ENCODE measurements at places on chromosomes 6 and 20.

DNA sequence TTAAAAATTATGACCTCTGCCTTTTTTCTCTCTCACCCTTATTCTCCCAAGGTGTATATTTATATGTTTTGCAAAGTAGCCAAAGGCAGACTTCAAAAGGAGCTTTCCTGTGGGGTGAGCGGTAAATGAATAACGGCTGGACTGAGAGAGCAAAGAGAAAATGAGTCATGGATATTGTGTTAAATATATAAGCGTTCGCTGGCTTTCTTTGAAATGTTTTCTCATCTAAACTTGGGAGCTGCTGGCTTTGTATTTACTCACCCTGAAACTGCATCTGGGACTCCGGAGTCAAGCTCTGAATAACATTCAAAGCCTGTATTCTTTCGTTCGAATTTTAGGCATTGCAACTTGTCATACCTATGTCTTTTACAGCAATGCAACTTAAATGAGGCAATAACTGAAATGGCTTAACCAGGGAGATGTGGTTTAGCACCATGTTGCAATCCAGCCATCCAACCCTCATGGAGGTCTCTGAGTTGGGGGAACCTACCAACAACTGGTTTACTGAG, 32.0 kb downstream of the ATXN1 start:
- no peak for DNase-seq

DNA sequence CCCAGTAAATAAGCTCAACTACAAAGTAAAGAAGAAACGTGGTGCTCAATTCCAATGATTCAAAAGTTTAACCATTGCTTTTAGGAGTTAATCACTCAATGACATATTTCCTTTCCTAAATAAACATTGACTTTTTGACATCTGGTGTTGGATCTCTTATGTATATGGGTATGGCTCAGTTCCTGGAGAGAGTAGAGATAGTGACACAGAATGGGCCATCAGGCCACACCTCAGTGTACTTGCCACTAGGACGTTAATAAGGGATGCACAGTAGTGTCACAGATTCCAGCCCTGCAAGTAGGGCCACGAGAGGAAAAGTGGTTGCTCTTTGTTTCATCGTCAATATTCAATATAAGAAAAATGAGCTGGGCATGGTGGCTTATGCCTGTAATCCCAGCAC, 48.9 kb upstream of the TXNDC5 start:
- DNase-seq: no peak

GRCh38 chr20:10179574-10180298, 38.9 kb upstream of the SNAP25 start:
- DNase-seq: no peak

DNA sequence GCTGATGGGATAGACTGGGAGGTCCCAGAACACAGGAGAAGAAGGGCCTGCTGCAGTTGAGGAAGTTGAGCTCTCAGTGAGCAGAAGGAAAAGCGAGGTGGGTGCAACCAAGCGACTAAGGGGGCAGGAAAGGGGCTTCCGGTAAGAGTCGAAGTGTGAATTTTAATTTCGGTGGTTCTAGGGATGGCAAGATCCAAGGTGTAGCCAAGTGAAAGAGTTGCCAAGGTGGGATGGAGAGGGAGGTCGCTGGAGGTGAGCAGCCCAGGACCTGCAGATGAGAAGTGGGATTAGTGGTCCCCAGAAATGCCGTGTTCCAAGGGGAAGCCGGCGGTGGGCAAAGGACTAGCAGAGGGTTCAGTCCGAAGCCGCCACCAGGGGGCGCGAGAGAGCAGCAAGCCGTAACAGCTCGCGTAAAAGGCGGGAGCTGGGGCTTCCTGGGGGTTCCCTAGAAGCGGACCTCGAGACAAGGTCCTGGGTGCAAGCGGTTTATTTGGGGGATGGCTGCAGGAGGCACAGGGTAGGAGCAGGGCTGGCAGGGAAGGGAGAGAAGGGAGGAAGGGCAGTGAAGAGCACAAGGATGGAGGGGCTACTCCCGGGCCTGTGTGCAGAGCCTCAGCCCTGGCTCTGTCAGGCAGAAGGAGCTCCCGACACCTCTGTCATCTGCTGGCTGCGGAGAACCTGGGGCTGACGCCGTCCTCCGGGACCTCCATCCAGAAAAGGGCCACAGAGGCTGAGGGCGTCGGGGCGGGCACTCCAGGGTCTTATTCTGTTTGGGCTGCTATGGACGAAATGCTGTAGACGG, 103.6 kb downstream of the PAX1 start:
- no peak for DNase-seq
